Stomach (tissue), 19 donors: ENCODE measurements at places on chromosomes 2 and 18. TPM values are rescaled to one million over a fixed set of nuclear protein-coding genes. Genes with fewer than 3 reads are reported as not detected.

The FOSL2 gene
- total RNA-seq, result 50.1 TPM

The INO80B gene
- total RNA-seq, result 4.7 TPM

The MEP1B gene
- not detected for total RNA-seq

The IL18RAP gene
- total RNA-seq, result 16.8 TPM

The SERPINB7 gene
- not detected for total RNA-seq

The ALLC gene
- total RNA-seq, result not detected

The SULT1C2 gene
- total RNA-seq, result 176 TPM

The SLC4A5 gene
- 4.0 TPM for total RNA-seq

The ABCB11 gene
- 0.58 TPM for total RNA-seq

The AKAIN1 gene
- not detected for total RNA-seq

The SUCLG1 gene
- 38.1 TPM for total RNA-seq

The ESPNL gene
- total RNA-seq, result 1.3 TPM

The CNTNAP5 gene
- total RNA-seq, result not detected

The NEDD4L gene
- total RNA-seq, result 109 TPM

The GALNT3 gene
- 81.9 TPM for total RNA-seq

The MC5R gene
- total RNA-seq, result not detected

The SERPINB4 gene
- total RNA-seq, result not detected

The ITGB6 gene
- total RNA-seq, result 2.3 TPM

The TPGS2 gene
- total RNA-seq, result 138 TPM

The DOCK10 gene
- 0.89 TPM for total RNA-seq

The ECEL1 gene
- total RNA-seq, result not detected

The FOXD4L1 gene
- not detected for total RNA-seq

The MOGAT1 gene
- total RNA-seq, result not detected

The LMAN1 gene
- 75.1 TPM for total RNA-seq

The DTNA gene
- total RNA-seq, result 113 TPM

The STK36 gene
- 25.2 TPM for total RNA-seq

The POTEF gene
- total RNA-seq, result 0.18 TPM

The ANKRD30B gene
- not detected for total RNA-seq

The LRRTM1 gene
- total RNA-seq, result not detected

The ATOH8 gene
- 19.4 TPM for total RNA-seq

The APCDD1 gene
- 18.7 TPM for total RNA-seq

The AFF3 gene
- total RNA-seq, result 59.4 TPM

The DYTN gene
- not detected for total RNA-seq

The INHBB gene
- 0.89 TPM for total RNA-seq

The IL37 gene
- not detected for total RNA-seq

The MATN3 gene
- 0.58 TPM for total RNA-seq

The REEP1 gene
- 6.4 TPM for total RNA-seq
